Germinal center (tissue), 1 donor: ENCODE measurements at places on chromosomes 16 and 17.

DNA sequence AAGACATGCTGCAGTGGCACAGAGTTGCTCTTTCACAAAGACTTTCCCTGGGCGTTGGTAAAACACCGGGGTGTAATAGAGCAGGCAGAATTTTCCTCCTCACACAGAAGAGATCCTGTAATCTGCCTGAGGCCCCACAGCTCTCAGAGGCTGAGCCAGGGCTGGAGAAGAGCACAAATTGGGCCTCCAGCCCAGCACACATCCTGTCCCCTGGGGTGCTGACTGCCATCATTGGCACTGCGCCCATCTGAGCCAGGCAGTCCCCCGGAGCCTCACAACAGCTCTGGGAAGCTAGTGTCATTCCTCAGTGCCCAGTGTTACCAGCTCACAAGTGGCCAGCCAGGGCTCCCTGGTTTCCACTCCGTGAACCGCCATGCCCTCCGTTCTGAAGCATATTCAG is 119.4 kb downstream of the SOCS1 start:
- no peak for DNase-seq

DNA sequence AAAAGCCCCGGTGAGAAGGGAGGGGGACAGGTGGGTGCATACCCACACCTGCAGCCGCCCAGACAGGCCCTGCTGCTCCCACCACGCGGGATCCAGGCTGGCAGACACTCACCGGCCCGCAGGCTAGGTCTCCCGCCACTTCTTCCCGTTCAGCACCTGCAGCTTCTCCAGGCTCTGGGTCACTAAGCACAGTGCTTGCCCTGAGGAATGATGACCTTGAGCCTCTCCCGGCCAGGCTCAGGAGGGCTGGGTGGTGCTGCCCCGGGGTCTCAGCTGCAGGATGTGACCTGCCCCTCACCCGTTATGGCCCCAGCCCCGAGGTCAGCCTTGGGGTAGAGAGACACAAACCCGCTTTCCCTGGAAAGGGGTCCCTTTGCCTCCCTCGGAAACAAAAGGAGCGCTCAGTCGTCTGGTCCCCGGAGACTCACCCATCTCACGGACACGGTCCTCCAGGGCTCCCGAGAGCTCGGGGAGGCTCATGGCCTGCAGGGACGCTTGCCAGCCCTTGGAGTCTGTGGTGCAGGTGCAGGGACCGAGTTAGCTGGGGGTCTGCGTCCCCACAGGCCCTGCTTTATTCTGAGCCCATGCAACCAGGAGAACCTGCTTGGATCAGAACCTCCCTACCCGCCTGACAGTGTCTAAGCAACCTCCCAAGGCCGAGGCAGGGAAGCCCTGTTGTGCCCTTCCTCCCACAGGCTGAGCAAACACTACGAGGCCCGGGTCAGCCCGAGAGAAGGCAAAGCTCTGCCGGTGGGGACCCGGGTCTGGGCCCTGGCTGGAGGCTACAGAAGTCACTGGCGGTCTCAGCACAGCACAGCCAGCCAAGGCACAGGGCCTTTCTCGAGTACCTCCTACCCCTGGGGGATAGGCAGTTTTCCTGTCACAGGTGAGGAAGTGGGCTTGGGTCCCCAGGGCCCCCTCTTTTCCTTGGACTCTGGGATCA is 3.8 kb downstream of the NUDT16L1 start:
- DNase-seq, result no peak

DNA sequence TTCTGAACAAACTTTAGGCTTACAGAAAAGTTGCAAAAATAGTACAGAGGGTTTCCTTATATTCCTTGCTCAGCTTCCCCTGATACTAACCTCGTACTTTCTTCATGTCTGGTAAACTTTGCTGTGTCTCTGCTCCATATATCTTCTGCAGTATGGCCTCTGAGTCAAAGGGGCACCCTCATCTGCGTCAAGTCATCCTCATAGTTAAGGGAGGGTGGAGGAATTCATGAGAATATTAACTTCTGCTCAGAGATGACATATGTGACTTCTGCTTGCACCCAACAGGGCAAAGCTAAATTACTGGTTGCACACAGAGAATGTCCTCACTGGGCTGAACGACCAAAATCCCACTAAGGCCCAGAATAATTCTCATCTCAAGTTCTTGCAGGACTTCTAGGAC is 4.3 kb upstream of the CCL7 start:
- DNase-seq, result no peak

DNA sequence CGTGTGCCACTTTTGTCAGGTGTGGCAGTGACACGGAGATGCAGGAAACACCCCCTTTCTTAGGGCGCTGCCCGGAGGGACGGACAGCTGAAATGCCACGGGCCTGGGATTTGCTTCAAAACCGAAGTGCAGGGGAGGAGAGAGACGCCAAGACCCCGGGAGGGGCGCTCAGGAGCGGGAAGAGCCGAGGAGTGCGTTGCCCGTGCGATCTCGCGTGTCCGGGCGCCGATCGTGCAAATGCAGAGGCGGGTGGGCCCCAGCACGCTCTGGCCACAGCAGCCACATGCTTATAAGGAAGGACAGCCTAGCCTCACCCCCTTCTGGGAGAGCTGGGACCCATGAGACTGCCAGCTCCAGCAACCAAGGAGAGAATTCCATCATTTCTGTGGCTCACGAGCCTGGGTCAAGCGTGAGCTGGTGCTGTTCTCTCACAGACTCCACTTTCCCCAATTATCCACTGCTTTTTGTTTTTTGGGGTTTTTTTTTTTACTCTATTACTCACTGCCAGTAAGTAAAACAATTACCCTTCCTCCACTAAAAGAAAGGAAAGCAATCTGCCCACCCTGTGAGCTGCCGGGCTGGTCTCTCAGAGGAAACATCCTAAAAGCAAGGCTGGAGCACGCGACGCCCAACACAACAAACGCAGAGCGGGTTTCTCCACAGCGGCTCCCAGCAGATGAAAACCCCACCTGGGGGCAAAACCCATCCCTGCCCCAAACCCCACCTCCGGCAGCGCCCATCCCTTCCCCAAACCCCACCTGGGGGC is 27.2 kb upstream of the C16orf95 start:
- DNase-seq, result no peak

- peak; percentile 81 for DNase-seq
Measured at GRCh38 chr16:2927010-2927646, 15.4 kb downstream of the FLYWCH1 start.

GRCh38 chr16:51416926-51417325 is 265.9 kb upstream of the SALL1 start:
- DNase-seq, result no peak

GRCh38 chr16:56262148-56262547 is 70.9 kb downstream of the GNAO1 start:
- no peak for DNase-seq
